ENCODE measurements at places on chromosomes 12 and 14. TPM values are rescaled to one million over a fixed set of nuclear protein-coding genes. Genes with fewer than 3 reads are reported as not detected.
A peak's percentile ranks its signal among the peaks of the same experiment; 100 is the strongest.

Gene PRKD1
- total RNA-seq = 2.7 TPM

- H3K4me3 ChIP-seq = no peak overlapping the region
- H3K36me3 ChIP-seq = no peaks in the 10 kb centered on the region
- H3K4me1 ChIP-seq = no peaks in the 10 kb centered on the region
- no peaks in the 10 kb centered on the region for H3K27me3 ChIP-seq
- DNase-seq = no peak
- no peak overlapping the region for H3K27ac ChIP-seq
Measured at GRCh38 chr12:90828621-90829020, 126.4 kb downstream of the CCER1 start.

DNA sequence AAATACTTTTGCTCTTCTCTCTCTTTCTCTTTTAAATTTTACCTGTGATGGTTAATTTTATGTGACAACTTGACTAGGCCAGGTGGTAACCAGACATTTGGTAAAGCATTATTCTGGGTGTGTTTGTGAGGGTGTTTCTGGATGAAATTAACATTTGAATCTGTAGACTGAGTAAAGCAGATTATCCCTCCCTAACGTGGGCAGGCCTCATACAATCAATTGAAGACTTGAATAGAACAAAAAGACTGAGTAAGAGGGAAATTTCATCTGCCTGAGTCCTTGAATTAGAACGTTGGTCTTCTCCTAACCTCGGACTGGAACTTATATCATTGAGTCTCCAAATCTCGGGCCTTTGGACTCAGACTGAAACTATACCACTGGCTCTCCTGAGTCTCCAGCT, 182.1 kb downstream of the NELL2 start:
- H3K27ac ChIP-seq = no peak overlapping the region
- H3K4me3 ChIP-seq = no peak overlapping the region
- no peaks in the 10 kb centered on the region for H3K27me3 ChIP-seq
- no peak for DNase-seq
- H3K4me1 ChIP-seq = no peaks in the 10 kb centered on the region
- peaks cover 3% of the 10 kb centered on the region for H3K36me3 ChIP-seq

DNA sequence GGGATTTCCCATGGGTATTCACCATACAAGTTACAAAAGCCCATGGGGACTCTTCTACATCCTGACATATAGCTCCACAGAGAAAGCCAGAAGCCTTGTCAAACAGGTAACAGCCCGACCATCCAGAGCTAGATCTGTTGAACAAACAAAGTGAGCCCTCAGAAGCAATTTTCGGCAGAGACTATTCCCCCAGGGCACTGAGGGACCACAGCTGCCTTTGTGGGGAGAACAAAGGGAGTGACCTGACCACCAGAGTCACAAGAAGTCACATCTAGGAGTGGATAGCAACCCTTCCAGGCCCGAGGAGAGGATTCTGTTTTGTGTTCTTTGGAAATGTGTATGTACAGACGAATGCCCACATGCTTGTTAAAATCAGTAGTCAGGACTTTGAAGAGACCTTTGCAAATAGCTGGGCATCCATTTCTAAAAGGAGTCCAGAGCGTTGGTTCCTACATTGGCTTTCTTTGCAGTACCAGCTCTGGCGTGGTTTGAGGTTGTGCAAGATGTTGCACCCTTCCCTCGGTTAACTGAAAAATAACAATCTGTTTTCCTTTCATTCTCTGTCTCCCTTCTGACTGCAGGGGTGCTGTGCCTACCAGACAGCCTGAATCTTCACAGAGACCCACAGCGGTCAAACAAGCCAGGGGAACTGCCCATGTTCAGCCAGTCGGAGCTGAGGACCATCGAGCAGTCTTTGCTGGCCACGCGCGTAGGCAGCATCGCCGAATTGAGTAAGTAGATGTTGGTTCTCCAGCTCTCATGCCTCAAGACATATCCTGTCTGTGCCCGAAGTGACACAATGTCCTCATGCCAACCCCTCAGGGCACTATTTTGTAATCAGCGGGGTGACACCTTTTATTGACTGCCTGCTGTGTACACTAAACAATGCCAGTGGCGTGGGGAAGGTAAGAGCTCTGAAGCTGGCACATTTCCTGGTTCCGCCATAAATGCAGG, 165.4 kb upstream of the PWP1 start:
- no peak overlapping the region for H3K27ac ChIP-seq
- H3K4me1 ChIP-seq = no peaks in the 10 kb centered on the region
- H3K4me3 ChIP-seq = no peak overlapping the region
- H3K27me3 ChIP-seq = no peaks in the 10 kb centered on the region

Gene PTPN21
- 14.3 TPM for total RNA-seq

DNA sequence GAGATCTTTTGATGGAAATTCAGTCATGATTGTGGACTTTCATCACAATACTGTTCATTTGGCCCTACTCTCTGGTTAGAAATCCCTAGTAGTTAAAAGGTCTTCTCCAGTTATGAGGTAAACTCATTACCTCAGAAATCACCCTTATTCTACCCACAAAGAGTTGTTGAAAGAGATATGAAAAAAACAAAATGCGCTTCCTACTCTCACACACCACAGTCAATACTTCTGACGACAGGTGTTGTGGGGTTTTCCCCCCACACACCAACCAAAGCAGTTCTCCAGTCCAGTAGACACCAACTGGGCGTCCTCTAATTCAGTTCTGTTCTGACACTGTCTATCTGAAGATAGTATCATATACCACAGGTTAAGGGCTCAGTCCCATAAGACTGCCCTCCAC, 54.9 kb downstream of the TRMT5 start:
- no peak for DNase-seq
- H3K27ac ChIP-seq = no peak overlapping the region
- no peaks in the 10 kb centered on the region for H3K36me3 ChIP-seq
- H3K4me1 ChIP-seq = no peaks in the 10 kb centered on the region

GRCh38 chr14:33767586-33768457, 183.1 kb downstream of the EGLN3 start:
- no peak for DNase-seq
- no peaks in the 10 kb centered on the region for H3K36me3 ChIP-seq
- H3K4me3 ChIP-seq = no peak overlapping the region

GRCh38 chr12:54294152-54294952, 6.5 kb downstream of the NFE2 start:
- H3K36me3 ChIP-seq = peaks cover 5% of the 10 kb centered on the region
- no peaks in the 10 kb centered on the region for H3K4me1 ChIP-seq
- peak; percentile 79 for DNase-seq
- H3K27ac ChIP-seq = no peak overlapping the region
- no peaks in the 10 kb centered on the region for H3K27me3 ChIP-seq

Data from H9 (cell line).